ENCODE measurements at places on chromosomes 2 and 18.
A peak's percentile ranks its signal among the peaks of the same experiment; 100 is the strongest.

DNA sequence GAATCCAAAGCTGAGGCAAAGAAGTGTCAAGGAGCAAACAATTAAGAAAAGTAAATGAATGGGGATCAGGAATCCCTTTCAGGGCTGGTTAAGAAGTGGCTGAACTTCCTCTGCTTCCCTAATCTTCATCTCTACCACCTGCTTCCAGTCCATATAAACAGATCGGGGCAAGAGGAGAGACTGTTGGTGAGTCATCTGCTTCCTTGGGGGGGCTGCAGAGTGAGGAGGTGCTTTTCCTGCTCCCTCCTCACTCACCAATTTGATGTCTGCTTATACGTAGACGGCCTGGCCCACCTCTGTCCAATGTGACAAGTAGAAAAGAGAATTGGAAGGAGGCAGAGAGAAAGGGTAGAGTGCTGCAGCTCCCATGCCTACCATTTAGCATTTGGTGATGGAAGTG, 68.4 kb downstream of the NAB1 start:
- DNase-seq, result no peak

- no peak for DNase-seq
Observed at GRCh38 chr18:46322941-46323340, 218.8 kb downstream of the HAUS1 start.

DNA sequence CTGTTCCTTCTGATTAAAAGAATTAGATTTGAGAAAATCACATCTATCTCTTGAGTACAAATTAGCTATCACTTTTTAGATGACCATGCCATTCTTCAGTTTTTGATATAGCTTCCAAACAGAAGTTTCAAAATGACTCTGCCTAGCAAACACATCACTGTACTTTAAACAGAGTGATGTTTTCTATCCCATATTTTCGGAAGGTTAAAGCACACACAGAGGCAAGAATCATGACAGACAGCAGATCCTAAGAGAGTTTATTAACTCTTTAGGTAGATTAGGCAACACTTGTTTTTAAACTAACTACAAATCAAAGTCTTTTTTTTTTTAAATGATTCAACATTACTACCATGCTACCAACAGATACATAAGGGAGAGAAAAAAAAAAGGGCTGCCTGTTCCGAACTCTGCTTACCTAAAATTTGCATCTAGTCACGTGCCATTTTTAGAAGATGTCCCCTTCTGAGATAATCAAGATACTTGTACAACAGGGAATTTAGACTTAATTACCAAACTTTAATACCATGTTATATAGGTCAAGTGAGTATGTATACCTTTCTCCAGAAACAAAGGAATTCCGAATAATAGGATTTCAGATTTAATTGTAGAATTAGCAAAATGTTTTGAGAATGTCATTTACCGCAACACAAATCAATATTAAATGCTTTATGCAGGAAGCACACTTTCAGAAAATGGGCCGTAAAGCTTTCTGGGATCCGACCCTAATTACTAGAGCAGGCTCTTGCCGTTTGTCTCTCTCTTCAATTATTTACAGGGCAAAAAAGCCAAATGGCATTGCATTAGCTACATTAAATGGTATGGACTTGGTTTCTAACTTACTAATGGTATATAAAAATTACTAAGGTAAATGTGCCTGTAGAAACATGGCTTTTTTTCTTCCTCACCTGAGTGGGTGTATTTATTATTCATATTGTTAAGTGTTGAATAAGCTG, 2.6 kb downstream of the RBMS1 start:
- DNase-seq, result no peak

DNA sequence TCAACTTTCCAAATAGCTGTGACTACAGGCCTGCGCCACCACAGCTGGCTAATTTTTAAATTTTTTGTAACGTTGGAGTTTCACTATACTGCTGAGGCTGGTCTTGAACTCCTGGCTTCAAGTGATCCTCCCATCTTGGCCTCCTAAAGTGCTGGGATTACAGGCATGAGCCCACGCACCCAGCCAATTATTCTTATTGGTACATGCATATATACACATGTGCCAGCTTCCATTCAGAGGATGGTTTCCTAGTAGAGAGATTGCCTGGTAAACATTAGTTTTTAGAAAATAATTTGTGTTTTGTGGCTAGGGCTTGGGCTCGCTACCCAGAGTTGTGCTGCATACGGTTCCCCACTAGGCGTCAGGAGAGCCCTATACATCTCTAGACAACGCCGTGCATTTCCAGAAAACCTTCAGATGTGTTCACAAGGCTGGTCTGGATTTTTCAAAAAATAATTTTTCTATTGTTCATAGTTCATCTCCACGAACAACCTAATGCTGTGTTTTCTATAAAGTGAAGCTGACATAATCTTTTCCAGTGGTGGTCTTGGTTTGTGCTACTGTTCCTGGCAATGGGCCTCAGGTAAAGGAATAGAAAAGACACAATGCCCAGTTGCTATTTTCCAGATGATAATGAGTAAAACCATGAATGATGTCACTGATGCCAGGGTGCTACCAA, 14.6 kb upstream of the AFG3L2 start:
- DNase-seq, result no peak

DNA sequence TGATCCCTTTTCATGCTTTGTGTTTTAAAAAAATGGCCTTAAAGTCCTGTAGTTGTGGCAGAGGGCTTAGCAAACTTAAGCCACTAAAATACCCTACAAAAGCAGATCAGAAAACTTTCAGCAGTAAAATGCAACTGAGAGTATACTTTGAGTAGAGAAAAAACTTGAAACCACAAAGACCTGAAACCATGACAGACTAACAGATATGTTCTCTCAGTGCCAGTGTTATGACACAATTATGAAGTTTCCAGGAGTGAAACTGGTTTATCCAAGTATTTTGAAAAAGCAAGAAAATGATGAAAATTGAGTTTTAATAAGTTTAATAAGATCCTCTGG, 74.5 kb downstream of the SPRED2 start:
- DNase-seq, result no peak

DNA sequence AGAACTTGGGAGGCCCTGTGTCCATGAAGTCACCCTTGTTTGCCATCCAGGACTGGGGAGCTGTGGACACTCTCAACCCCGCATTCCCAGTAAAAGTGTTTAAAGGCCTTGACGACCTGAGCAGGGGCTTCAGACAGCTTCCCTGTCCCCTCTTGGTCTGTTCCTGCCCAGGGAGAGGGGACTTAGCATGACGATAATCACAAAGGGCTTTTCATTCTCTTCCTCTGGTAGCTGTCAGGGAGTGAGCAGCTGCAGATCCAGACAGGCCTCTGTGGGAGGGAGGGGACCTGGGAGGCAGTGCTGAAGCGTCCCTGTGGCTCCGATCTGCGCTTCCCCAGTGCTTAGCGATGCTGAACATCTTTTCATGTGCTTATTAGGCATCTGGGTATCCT, 77.8 kb upstream of the HS6ST1 start:
- DNase-seq, result no peak

- DNase-seq, result no peak
Observed at GRCh38 chr2:20595439-20596192, 55.3 kb downstream of the HS1BP3 start.

DNA sequence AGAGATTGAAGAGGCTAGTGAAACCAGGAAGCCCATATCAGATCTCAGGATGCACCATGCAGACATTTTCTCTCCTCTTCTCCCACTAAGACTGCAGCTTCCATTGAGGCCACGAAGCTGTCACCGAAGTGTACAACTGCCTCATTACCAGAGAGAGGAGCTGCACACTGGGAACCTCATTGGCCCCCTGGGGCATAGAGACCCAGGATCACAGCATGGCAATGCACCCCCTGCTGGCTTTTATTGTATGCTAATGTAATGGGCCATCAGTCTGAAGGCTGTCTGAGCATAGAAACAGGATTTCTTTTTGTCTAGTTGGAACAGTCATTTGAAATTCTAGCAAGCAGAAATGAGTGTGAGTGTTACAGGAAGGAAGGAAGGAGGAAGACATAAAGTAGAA, 861.6 kb upstream of the CELF4 start:
- no peak for DNase-seq

- DNase-seq, result peak; percentile 16
Observed at GRCh38 chr2:94874277-94874997, 3.2 kb downstream of the TEKT4 start.

GRCh38 chr2:9549420-9549819, 6.2 kb downstream of the ADAM17 start:
- no peak for DNase-seq

- DNase-seq, result no peak
Observed at GRCh38 chr2:154974041-154974440, 275.5 kb downstream of the KCNJ3 start.

DNA sequence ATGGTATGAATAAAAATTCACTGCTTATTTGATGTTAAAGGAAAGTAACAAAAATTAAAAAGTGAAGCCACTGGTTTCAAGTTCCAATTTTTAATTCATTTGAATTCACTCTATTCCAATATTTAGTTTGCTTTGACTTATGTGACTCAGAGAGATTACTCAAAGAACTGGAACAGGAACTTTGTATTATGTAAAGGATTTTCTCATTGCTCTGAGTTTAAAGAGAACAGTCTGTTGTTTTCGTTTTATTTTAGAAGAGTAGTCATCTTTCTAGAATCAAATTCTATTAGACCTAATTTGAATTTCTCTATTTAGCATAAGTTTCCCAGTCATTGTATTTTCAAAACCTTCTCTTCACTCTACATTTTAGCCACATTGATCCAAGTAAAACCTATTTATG, 300.1 kb upstream of the SLC8A1 start:
- no peak for DNase-seq

DNA sequence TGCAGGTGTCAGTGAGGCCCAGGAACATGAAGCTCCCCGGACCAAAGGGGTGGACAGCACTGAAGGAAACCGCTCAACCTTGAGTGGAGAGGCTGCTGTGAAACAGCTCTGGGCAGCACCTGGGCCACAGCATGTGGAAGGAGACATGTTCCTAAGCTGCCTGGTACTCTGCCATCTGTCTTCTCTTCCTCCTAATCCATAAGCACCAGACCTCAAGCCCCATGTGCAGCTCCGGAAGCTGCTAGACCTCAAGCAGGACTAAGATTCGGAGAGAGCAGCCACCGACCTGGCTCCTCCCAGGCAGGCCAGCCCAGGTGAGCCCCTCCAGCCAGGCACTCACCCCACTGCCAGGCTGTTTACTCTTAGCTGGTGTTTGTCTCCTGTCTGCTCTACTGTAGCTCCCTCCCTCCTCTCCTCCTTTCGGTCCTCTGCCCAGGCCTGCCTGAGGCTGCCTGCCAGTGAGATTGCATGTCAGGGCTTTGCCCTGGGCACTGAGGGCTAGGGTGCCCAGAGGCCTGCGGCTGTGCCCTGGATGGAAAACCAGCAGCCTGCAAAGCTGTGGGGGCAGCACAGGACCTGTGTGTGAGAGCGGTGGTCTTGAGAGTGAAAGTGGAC, 53.7 kb downstream of the BCL11A start:
- no peak for DNase-seq

DNA sequence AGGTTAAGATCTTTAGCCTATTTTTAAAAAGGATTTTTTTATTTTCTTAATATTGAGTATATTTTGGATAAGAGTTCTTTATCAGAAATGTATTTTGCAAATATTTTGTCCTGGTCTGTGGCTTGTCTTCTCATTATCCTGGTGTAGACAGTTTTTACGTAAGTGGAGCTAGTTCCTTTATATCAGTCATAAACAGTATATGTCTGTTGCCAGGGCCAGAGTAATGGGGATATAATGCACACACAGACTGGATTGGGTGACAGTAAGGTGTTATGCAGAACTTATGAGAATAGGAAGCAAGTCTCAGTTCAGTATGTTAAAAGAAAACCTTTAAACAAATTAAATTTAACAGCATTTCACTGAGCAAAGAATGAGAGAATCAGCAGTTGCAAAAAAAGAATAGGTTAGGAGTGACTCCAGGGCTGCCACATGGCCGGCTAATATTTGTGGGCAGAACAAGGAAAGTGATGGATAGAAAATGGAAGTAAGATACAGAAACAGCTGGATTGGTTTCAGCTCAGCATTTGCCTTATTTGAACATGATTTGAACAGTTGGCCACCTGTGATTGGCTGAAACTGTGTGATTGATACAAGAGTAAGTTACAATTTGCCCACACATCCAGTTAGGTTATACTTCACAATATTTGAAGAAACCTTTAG, 61.1 kb upstream of the ZNG1B start:
- DNase-seq, result no peak

DNA sequence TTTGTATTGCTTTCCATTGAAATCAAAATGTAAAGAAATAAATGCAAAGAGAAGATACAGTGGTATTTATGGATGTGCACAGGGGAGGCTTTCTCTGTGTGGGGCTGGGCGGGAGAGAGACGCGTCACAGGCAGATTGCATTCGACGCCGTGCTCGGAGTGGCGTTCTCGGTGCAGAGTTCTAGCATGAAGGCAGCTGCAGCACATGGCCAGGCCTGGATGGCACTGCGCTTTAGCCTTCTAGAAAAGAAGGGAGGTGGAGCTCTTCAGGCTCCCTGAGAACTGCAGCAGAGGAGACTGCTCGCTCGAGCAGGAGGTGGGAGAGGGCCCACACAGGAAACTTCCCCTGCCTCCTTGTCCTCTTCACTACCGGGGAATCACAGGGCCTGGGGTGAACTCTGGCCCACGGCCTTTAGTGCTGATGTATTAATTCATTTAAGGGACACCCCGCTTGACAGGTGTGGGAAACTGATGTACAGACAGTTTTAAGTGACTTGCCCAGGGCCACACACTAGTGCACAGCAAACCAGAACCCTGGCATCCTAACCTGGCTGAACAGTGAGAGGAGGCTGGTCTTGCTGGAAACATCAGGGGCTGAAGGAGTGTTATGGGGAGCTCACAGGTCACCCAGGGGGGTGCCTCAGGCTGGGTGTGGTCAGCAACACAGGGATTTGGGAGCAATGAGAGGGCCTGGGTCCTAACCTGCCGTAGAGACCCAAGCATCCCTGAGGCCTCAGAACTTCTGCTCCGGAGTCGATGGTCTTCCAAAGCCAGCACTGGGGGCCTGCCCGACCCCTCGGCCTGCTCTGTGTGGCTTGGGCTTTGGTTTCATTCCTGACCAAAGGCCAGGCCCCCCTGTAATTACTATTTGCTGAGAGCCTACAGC, 199.9 kb downstream of the HDAC4 start:
- DNase-seq, result no peak

- no peak for DNase-seq
Observed at GRCh38 chr18:42048158-42048557, 93.1 kb downstream of the PIK3C3 start.

GRCh38 chr2:10287761-10288160, 14.9 kb upstream of the HPCAL1 start:
- no peak for DNase-seq

GRCh38 chr2:20588918-20589871, 61.7 kb downstream of the HS1BP3 start:
- DNase-seq, result no peak

DNA sequence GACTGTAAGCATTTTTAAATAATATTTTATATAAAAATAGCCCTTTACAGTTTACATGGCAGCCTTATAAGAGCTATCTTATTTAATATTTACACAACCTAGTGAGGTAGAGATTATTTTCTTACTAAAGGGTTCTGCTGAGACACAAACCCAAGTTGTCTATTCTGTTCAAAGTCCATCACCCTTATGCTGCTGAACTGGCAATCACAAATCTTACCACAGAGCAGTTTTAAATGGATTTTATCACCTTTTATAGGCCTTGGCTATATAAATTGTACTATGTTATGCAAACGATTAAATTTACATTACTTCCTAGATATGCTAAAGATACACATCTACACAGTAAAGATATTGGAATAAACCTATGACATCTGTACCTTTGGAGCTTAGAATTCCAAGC, 40.7 kb downstream of the RBM45 start:
- no peak for DNase-seq

- DNase-seq, result no peak
Observed at GRCh38 chr2:181585732-181586131, 71.2 kb downstream of the CERKL start.
